ENCODE measurements at places on chromosomes 12 and 14.

DNA sequence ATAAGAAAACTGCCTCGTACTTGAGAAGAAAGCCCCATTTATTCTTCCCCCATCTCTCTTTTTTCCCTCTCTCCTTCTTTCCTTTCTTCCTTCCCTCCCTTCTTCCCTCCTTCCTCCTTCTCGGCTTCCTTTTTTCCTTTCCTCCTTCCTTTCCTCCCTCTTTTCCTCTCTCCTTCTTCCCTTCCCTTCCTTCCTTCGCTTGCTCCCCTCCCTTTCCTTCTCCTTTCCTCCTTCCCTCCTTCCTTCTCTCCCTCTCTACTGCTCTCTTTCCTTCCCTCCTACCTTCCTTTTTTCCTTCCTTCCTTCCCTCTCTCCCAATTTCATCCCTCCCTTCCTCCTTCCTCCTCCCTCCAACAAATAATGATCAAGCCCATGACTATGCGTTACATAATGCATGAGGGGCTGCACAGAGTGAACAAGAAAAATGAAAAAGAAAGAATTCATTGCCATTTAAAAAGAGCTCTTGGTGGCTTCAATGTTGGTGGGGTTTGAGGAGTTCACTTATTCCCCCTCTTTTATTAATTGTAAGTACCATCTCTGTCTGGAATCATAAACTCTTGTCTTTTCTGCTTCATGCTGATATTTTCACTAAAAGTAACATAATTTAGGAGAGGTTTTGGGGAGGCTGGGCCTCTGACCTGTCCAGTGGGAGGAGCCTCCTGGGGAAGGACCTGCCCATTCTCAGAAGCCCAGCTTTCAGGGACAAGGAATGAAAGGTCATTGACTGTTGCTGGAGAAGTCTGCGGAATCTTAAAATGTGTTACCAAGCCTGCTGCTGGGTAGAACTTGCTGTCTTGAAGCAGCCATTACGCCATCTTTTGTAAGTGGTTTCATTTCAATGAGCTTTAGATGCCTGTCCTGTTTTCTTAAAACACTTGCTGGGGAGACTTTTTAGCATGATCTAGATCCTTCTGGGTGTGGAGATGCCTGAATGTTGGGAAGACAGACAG is 144.3 kb downstream of the CHST11 start:
- H3K4me3 ChIP-seq, result no peak overlapping the region
- no peak for DNase-seq
- peaks cover 32% of the 10 kb centered on the region for H3K4me1 ChIP-seq
- H3K27ac ChIP-seq, result no peak overlapping the region
- H3K36me3 ChIP-seq, result no peaks in the 10 kb centered on the region
- peaks cover 4% of the 10 kb centered on the region for H3K27me3 ChIP-seq

DNA sequence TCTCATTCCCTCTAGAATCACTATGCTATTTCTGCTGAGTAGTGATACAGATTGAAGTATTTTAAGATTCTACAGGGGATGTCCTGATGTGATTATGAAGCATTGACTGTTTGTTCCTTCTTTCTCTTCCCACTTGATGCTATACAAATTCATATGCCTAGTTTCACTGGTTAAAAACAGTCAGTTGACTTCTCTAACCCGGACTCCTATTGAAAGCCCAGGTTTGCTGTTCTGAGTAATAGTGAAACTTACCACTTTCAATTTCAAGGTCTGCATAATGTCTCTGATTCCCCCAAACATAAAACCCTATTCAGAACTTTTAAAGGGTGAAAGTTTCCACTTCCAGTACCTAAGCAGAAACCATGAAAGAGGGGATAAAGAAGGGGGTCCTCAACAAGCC is 117.7 kb upstream of the RPL10L start:
- no peaks in the 10 kb centered on the region for H3K4me1 ChIP-seq
- H3K27me3 ChIP-seq, result no peaks in the 10 kb centered on the region
- DNase-seq, result no peak
- H3K27ac ChIP-seq, result no peak overlapping the region

DNA sequence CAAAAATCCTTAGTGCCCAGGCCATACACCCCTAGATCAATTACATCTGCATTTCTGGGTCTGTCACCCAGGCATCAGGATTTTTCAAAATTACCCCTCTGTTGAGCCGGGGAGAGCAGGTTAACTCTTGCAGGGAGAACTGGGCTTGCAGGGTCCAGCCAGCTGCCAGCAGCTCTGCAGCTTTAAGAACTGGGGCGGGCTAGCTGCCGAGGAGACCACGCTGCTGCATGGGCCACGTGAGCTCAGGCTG is at the start of gene DGLUCY:
Gene DGLUCY, plus strand, starts transcription at position 245 of the 250 bp plus-strand sequence. CDS start 46,222 bp downstream, outside the sequence.
- peak within 1 kb of the TSS; percentile 91 for H3K4me3 ChIP-seq
- peaks cover 14% of the 10 kb centered on the region for H3K36me3 ChIP-seq
- H3K27me3 ChIP-seq, result peaks cover 5% of the 10 kb centered on the region
- H3K27ac ChIP-seq, result peak within 1 kb of the TSS; percentile 91
- DNase-seq, result no peak
- H3K4me1 ChIP-seq, result peaks cover 51% of the 10 kb centered on the region

GRCh38 chr14:50288146-50288545 is 23.9 kb downstream of the L2HGDH start:
- H3K27ac ChIP-seq, result no peak overlapping the region
- DNase-seq, result no peak
- no peaks in the 10 kb centered on the region for H3K27me3 ChIP-seq
- no peak overlapping the region for H3K4me3 ChIP-seq

DNA sequence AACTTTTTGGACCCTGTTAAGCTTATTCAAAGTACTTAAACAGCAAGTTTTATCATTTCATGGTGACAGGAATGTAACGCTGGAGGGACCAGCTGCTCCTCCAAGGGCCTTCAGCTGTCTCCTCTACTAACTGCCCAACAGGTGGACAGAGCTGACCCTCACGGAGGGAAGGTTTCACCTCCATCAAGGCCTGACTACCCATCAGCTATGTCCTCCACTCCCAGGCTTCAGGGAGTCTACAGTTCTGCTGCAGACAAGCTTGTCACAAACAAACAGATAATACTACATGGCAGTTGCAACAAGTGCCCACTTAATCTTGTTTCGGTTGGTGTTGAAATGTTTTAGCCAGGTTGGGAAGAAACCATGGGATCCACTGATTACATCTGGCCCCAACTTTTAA is 175.1 kb downstream of the TTC7B start:
- no peaks in the 10 kb centered on the region for H3K4me1 ChIP-seq
- H3K36me3 ChIP-seq, result peaks cover 18% of the 10 kb centered on the region
- no peak overlapping the region for H3K4me3 ChIP-seq
- H3K27me3 ChIP-seq, result peaks cover 3% of the 10 kb centered on the region

Data from endothelial cell (in vitro differentiated cells).